ENCODE measurements at places on chromosomes 13 and 19.

GRCh38 chr19:12603714-12604113, 6.9 kb downstream of the ZNF490 start:
- peak; percentile 64 for DNase-seq
- peaks cover 11% of the 10 kb centered on the region for H3K4me1 ChIP-seq
- peaks cover 22% of the 10 kb centered on the region for H3K36me3 ChIP-seq
- H3K27me3 ChIP-seq, result no peaks in the 10 kb centered on the region
- H3K27ac ChIP-seq, result peak overlapping the region; percentile 54
- no peak overlapping the region for H3K4me3 ChIP-seq

DNA sequence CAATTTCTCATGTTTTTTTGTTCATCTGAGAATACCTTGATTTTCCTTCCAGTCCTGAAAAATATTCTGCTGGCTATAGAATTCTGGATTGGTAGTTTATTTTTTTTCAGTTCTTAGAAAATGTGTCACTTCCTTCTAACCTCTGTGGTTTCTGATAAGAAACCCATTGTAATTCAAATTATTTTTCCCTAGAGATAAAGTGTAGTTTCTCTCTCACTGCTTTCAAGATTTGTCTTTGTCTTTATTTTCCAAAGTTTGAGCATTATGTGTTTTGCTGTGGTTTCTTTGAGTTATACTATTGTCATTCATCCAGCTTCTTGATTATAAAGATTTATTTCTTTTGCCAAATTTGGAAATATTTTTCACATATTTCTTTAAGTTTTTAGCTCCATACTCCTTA, 324.0 kb upstream of the SPRY2 start:
- H3K4me3 ChIP-seq, result no peak overlapping the region
- no peak overlapping the region for H3K27ac ChIP-seq
- no peaks in the 10 kb centered on the region for H3K36me3 ChIP-seq
- H3K4me1 ChIP-seq, result no peaks in the 10 kb centered on the region
- no peaks in the 10 kb centered on the region for H3K27me3 ChIP-seq
- no peak for DNase-seq

DNA sequence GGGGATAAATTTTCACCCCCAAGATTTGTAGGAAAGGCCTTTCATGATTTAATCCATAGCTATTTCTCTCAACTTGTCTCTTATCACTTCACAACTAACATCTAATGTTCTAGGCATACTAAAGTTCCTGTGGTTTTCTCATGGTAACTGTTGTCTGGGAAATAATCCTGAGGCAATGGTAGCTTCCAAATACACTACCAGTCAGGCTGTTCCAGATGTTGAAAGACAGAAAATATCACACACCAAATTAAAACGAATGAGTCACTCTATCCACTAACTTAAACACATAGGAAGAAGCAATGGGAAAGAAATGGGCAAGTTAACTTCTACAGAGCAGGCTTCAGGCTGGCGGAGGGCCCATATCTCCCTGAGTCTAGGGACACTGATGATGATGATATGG, 77.7 kb upstream of the MYO16 start:
- no peaks in the 10 kb centered on the region for H3K36me3 ChIP-seq
- H3K27ac ChIP-seq, result no peak overlapping the region
- H3K27me3 ChIP-seq, result peaks cover 5% of the 10 kb centered on the region
- no peaks in the 10 kb centered on the region for H3K4me1 ChIP-seq

DNA sequence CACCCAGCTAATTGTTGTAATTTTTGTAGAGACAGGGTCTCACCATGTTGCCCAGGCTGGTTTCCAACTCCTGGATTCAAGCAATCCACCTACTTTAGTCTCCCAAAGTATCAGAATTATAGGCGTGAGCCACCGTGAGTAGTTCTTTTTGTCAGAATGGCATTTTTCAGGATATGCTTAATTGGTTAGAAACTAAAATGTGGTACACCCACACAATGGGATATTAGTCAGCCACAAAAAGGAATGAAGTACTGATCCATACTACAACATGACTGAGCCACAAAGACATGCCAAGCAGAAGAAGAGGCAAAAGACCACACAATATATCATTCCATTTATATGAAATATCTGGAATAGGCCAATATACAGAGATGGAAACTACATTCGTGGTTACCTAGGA, 41.7 kb upstream of the MAP3K10 start:
- no peak for DNase-seq
- no peak overlapping the region for H3K4me3 ChIP-seq
- H3K4me1 ChIP-seq, result peaks cover 26% of the 10 kb centered on the region
- H3K27ac ChIP-seq, result no peak overlapping the region

GRCh38 chr13:98144027-98144741, 1.3 kb downstream of the FARP1 start:
- no peaks in the 10 kb centered on the region for H3K36me3 ChIP-seq
- peak; percentile 2 for DNase-seq
- peaks cover 7% of the 10 kb centered on the region for H3K4me1 ChIP-seq
- no peak overlapping the region for H3K27ac ChIP-seq
- peak overlapping the region; percentile 60 for H3K4me3 ChIP-seq

GRCh38 chr13:51396352-51396751, 56.5 kb downstream of the INTS6 start:
- H3K4me1 ChIP-seq, result peaks cover 38% of the 10 kb centered on the region
- H3K27ac ChIP-seq, result peak overlapping the region; percentile 72
- no peak for DNase-seq
- H3K4me3 ChIP-seq, result no peak overlapping the region
- no peaks in the 10 kb centered on the region for H3K27me3 ChIP-seq

- H3K4me3 ChIP-seq, result no peak overlapping the region
- H3K4me1 ChIP-seq, result no peaks in the 10 kb centered on the region
- H3K27me3 ChIP-seq, result no peaks in the 10 kb centered on the region
- DNase-seq, result no peak
Measured at GRCh38 chr13:113972451-113973217, 1.2 kb downstream of the C13orf46 start.

DNA sequence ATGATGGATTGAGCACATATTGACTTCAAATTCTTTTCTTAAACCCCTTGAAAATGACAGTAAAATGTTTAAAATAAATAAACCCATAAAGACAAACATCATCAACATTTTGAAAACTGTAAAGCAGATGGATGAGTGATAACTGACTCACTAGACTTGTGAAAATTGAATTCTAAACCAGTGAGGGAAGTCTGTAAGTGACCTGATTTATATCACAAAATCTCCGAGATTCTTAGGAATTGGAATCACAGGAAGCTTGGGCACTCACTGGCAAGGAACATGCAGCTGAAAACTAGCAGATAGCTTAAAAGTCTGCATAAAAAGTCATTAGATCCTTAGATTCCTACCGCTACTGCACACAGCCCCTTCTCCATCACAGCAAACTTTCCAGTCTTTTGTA, 51.3 kb upstream of the TSC22D1 start:
- H3K36me3 ChIP-seq, result no peaks in the 10 kb centered on the region
- H3K27me3 ChIP-seq, result peaks cover 24% of the 10 kb centered on the region
- H3K4me3 ChIP-seq, result no peak overlapping the region
- H3K27ac ChIP-seq, result no peak overlapping the region

GRCh38 chr19:32203161-32203560, 142.2 kb upstream of the ZNF507 start:
- H3K27me3 ChIP-seq, result peaks cover 17% of the 10 kb centered on the region
- no peak overlapping the region for H3K4me3 ChIP-seq
- no peak overlapping the region for H3K27ac ChIP-seq
- DNase-seq, result no peak

DNA sequence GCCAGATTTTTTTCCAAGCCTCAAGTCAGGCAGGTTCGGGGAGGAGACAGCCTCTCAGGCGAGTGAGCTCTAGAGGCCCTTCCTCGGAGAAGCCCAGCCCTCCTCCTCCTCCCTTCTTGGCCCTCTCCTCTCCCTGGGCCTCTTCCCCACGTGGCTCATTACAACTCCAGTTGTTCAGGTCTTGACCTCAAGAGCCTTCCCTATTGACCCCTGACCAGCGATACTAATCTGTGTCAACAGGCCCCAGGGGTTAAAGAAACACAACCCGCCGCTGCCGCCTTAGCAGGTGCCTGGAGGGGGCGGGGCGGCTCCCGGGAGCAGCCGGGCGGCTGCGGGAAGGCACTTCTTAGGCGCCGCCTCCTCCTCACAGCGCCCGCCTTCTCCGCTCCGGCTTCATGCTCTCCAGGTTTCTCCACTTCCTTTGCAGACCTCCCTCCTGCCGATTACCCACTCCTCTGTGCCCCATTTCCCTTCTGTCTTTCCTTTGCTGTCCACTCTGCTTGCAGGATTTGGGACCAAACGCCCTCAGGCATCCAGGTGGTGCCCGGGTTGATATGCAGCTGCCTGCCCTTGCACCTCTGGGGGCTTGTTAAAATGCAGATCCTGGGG, 51.0 kb downstream of the LYL1 start:
- H3K27ac ChIP-seq, result no peak overlapping the region
- peaks cover 7% of the 10 kb centered on the region for H3K27me3 ChIP-seq
- peak; percentile 33 for DNase-seq
- no peak overlapping the region for H3K4me3 ChIP-seq
- H3K36me3 ChIP-seq, result no peaks in the 10 kb centered on the region

- no peak overlapping the region for H3K27ac ChIP-seq
- DNase-seq, result no peak
- no peaks in the 10 kb centered on the region for H3K4me1 ChIP-seq
- no peak overlapping the region for H3K4me3 ChIP-seq
Measured at GRCh38 chr19:28943651-28944050, 269.3 kb downstream of the UQCRFS1 start.

DNA sequence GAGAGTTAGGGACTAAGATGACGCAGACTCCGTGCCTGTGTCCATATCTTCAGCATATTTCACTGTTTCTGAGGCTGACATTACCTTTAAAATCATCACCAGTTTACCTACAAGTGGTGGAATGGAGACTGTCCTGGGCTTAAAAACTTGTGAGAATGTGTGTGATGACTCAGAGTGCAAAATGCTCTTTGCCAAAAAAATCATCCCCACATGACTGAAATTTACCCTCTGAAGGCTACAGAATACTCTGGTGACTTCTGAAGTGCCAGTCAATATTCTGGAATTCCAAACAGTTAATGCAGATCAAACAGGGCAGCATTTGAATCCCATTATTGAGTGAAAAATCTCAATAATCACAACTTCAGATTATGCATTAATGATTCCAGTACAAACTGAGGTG, 901.4 kb downstream of the EFNB2 start:
- H3K36me3 ChIP-seq, result no peaks in the 10 kb centered on the region
- no peak overlapping the region for H3K27ac ChIP-seq
- H3K4me3 ChIP-seq, result no peak overlapping the region

GRCh38 chr13:95535243-95535642, 17.3 kb upstream of the CLDN10 start:
- DNase-seq, result no peak
- peaks cover 2% of the 10 kb centered on the region for H3K4me1 ChIP-seq
- H3K36me3 ChIP-seq, result no peaks in the 10 kb centered on the region
- peaks cover 32% of the 10 kb centered on the region for H3K27me3 ChIP-seq
- no peak overlapping the region for H3K27ac ChIP-seq
- no peak overlapping the region for H3K4me3 ChIP-seq

GRCh38 chr13:43785650-43786471, 911 bp downstream of the ENOX1 start:
- peak overlapping the region; percentile 75 for H3K4me3 ChIP-seq
- DNase-seq, result peak; percentile 38
- H3K36me3 ChIP-seq, result no peaks in the 10 kb centered on the region
